T-cell (primary cell): ENCODE measurements at places on chromosomes 4 and X.

- DNase-seq: no peak
These were observed 120.3 kb downstream of the ARHGEF9 start for GRCh38 chrX:63664741-63665140.

DNA sequence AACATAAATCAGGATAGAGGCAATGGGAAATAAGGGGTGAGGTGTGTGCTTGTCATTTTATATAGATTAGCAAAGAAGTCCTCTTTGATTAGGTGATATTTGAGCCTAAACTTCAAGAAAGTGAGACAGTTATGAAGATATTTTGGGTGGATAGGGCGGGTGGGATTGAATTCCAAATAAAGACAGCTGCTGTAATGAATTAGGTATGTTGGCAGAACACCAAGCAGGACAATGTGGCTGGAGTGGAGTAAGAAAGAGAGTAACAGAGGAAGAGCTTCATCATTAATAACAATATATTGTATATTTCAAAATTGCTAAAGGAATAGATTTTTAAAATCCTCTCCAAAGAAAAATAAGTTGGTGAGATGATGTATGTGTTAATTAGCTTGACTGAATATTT is 91.0 kb upstream of the CENPE start:
- DNase-seq: no peak

GRCh38 chrX:68997511-68997910 is 167.7 kb downstream of the PJA1 start:
- no peak for DNase-seq

DNA sequence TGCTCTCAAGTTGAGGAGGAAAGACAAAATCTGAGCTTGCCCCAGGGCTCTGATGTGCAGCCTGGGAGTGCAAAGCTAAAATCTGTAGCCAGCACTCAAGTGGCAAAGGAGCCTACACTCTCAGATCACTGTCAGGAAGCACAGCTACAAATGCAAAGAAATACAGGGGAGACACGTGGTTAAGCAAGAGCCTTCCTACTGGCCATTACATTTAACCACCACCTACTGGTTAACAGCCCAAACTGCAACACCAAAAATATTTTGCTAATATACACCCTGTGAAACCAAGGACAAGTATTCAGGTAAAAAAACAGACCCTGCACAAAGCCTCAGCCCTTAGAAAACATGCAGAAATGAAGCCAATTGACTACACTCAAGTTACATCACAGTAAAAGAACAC is 170.4 kb upstream of the FGF16 start:
- no peak for DNase-seq

DNA sequence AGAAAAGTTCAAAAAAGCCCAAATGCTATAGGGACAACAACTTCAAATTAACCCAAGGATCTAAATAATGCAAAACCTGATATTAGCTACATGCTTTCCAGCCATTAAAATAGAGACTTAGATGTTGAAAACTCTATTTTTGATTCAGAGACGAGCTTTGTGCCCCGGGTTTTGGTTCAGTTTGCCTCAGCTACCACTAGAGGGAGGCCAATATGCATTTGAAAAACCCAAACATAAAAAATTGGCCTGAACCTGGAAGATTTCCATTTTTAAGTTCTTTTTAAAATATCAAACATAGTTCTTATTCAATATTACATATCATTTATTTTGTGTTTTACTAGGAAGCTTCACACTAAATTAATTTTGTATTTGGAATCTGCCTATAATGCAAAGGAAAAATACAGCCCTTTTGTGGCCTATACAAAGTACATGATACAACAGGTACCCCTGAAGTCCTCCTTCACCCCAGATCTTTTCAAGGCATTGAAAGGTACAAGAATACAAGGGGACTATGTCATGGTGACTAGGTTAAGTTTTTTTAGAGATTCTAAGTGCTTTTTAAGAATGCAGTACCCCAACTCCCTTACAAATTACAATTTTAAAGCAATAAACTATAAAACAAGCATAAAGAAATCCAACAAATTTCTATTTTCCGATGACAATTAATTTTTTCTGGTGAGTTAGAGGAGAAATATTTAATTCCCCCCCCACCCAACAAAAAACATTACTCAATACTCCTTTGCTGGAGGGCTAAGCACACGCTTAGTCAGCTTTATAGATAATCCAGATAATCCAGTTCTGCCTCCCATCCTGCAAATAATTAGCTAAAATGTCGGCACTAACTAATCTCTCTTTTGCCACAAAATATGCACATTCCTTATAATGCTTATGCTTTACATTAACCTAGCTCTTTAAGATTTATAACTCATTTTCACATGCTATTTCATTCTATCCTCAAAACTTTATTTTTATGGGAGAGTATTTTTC is 97.7 kb upstream of the PTPN13 start:
- no peak for DNase-seq

DNA sequence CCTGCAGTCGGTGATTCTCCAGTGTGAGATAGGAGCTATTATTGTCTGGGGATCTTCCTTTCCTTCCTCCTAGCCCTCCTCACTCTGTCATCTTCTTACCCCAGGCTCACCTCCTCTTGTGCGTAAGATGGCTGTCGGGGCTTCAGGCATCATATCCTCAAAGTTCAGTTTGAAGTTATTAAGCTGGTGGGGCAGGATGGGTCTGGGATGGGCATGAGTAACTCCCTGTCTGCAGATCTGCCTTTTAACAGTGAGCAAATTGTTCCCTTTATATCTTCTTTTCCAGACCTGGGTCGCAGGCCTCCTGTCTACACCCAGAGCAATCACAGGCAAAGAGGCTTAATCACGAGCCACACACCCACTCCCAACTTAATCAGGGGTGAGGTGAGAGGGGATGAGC is 900 bp upstream of the MTMR1 start:
- no peak for DNase-seq

DNA sequence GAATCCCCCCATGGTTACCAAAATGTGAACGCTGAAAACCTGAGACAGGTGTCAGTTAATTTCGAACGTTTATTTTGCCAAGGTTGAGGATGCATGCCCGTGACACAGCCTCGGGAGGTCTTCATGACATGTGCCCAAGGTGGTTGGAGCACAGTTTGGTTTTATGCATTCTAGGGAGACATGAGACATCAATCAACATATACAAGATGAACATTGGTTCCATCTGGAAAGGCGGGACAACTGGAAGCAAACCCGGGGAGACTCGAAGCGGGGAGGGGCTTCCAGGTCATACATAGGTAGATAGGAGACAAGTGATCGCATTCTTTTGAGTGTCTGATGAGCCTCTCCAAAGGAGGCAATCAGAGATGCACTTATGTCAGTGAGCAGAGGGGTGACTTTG is 11.0 kb upstream of the SH3BP2 start:
- no peak for DNase-seq

DNA sequence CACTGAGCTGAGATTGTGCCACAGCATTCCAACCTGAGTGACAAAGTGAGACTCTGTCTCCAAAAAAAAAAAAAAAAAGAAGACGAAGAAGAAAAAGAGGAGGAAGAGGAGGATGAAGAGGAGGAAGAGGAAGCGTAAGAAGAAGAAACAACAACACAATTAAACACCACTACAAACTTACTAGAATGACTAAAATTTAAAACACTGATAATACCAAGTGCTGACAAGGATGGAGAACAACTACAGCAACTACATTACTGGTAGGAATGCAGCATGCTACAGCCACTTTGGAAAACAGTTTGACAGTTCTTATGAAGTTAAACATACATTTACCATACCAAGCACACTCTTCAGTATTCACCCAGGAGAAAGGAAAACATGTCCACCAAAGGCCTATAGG is 24.1 kb downstream of the LRBA start:
- DNase-seq: no peak

DNA sequence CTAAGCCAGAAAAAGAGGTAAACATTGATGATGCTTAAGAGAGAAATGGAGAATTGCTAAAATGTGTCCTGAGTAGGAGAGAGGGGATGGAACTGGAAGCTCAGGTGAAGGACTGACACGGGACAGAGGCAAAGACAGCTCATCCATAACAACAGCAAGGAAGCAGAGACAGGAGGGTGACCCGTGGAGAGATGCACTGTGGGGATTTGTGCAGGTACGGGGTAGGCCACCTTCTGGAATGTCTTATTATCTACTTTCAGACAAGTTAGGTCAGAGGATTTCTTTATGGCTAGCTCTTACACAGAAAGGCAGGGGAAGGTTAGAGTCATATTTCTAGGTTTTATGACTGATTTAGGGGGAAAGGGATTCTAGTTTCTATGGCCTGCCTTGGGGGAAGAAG is 31.7 kb downstream of the RXFP1 start:
- DNase-seq: no peak
